Activated CD8-positive, alpha-beta T cell treated with anti-CD3 and anti-CD28 coated beads, Interleukin-2, amount 10 ng/mL, durations not matched to agents 7 days and 5 days (primary cell): ENCODE measurements at places on chromosomes 7 and 10. TPM values are rescaled to one million over a fixed set of nuclear protein-coding genes. Genes with fewer than 3 reads are reported as not detected.
A peak's percentile ranks its signal among the peaks of the same experiment; 100 is the strongest.

MAT1A gene
- not detected for total RNA-seq

EPC1 gene
- 43.5 TPM for total RNA-seq

NME8 gene
- not detected for total RNA-seq

LRGUK gene
- total RNA-seq: 0.18 TPM

ARMH3 gene
- 26.3 TPM for total RNA-seq

SFTPA1 gene
- not detected for total RNA-seq

ANKRD22 gene
- total RNA-seq: not detected

LRRC18 gene
- not detected for total RNA-seq

SUN3 gene
- total RNA-seq: 0.97 TPM

ZNF735 gene
- not detected for total RNA-seq

PLXDC2 gene
- total RNA-seq: not detected

GRCh38 chr10:83167081-83167480, 972.2 kb upstream of the GHITM start:
- no peaks in the 10 kb centered on the region for H3K4me1 ChIP-seq
- no peak for DNase-seq
- no peaks in the 10 kb centered on the region for H3K27me3 ChIP-seq
- H3K36me3 ChIP-seq: no peaks in the 10 kb centered on the region
- H3K27ac ChIP-seq: no peak overlapping the region

DNA sequence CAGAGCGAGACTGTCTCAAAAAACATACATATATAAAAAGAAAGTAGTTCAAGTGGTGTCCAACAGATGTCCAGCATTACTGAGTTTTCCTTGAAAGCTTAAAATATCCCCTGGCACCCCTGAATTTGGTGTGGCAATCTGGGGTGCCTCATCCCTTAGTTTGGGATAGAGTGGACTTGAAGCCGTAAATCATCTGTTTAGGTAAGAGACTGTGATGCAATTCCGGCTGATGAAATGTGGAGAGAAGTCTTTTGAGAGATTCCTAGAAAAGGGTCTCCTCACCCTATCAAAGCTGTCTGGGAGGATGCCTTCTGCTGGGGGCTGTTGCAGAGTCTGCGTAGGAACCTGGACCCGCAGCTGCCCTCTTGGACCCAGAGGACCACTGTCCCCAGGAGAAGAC, 408.0 kb downstream of the RPS24 start:
- H3K36me3 ChIP-seq: no peaks in the 10 kb centered on the region
- no peaks in the 10 kb centered on the region for H3K27me3 ChIP-seq
- H3K27ac ChIP-seq: no peak overlapping the region
- peaks cover 2% of the 10 kb centered on the region for H3K4me1 ChIP-seq
- DNase-seq: no peak

GRCh38 chr7:150401424-150401790, 22.3 kb downstream of the ZNF775 start:
- peaks cover 35% of the 10 kb centered on the region for H3K4me1 ChIP-seq
- no peak overlapping the region for H3K27ac ChIP-seq
- H3K36me3 ChIP-seq: peaks cover 3% of the 10 kb centered on the region
- no peak overlapping the region for H3K4me3 ChIP-seq
- DNase-seq: no peak

- peak overlapping the region; percentile 65 for H3K4me3 ChIP-seq
- H3K4me1 ChIP-seq: peaks cover 25% of the 10 kb centered on the region
- peaks cover 40% of the 10 kb centered on the region for H3K27me3 ChIP-seq
- peak; percentile 41 for DNase-seq
- H3K27ac ChIP-seq: no peak overlapping the region
- no peaks in the 10 kb centered on the region for H3K36me3 ChIP-seq
These were observed 859 bp upstream of the CH25H start for GRCh38 chr10:89207801-89208551.

DNA sequence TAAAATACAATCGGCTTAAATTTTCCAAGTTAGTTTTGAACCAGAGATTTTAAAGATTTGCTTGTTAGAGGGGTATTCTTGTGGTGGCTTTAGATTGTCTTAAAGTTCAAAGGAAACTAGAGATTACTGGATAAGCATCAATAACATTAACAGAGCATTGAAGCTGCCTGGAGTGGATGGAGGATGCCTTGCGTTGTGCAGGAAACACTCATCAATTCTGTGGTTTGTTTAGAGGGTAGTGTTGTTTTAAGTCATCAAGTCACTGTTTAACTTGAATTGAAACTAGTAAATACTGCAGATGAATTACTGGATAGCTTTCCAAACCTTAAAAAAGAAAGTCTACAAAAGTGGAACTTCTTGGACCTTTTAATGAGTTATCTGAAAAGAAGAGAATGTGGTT, 218.6 kb downstream of the CELF2 start:
- peaks cover 77% of the 10 kb centered on the region for H3K36me3 ChIP-seq
- H3K4me1 ChIP-seq: peaks cover 87% of the 10 kb centered on the region
- H3K27me3 ChIP-seq: no peaks in the 10 kb centered on the region
- peak overlapping the region; percentile 43 for H3K27ac ChIP-seq
- DNase-seq: peak; percentile 58
- H3K4me3 ChIP-seq: peak overlapping the region; percentile 26

DNA sequence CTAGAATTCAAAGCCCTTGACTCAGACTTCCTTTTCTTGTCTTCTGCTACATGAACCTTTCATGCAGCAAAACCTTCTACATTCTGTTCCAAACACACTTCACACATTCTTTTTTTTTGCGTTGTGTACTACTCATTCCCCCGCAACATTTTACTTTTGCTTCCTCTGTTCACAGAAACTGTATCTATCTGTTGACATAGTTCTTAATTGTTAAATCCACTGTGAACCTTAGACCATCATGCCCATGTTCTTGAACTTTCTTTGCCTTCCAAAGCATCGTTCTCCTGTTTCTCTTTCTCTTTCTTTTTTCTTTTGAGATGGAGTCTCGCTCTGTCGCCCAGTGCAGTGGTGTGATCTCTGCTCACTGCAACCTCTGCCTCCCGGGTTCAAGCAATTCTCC, 14.2 kb downstream of the CCSER2 start:
- H3K27me3 ChIP-seq: no peaks in the 10 kb centered on the region
- peak overlapping the region; percentile 60 for H3K27ac ChIP-seq
- H3K36me3 ChIP-seq: peaks cover 29% of the 10 kb centered on the region
- DNase-seq: no peak
- peak overlapping the region; percentile 49 for H3K4me3 ChIP-seq

GRCh38 chr7:128167042-128167701, 73.9 kb upstream of the LEP start:
- H3K27me3 ChIP-seq: peaks cover 65% of the 10 kb centered on the region

DNA sequence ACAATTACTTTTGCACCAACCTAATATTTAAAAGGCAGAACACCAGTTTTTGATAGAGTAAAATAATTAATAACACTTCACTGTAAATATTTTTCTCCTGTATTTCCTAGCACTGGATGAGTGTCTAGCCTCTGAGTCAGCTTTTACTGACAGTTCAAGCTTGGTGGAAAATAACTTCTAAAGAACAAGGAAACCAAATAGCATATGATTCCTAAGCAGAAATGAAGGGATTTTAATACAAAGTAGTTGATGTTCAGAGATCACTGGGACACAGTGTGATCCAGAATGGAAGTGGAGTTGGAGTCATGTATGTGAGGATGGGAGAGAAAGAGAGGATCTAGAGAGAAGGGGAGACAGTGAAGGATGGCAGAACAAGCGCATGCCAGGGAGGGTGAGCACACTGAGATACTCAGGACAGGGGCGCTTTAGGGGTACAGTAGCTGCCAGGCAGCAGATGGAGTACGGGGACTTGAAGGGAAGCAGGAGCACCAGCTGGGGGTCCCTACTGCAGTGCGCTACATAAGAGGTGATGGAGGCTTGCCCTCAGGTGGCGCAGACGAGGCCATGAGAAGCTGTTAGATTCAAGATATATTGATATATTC, 117.9 kb upstream of the KLF6 start:
- DNase-seq: no peak
- H3K36me3 ChIP-seq: no peaks in the 10 kb centered on the region
- H3K27me3 ChIP-seq: no peaks in the 10 kb centered on the region
- H3K4me1 ChIP-seq: peaks cover 22% of the 10 kb centered on the region
- H3K4me3 ChIP-seq: no peak overlapping the region
- H3K27ac ChIP-seq: no peak overlapping the region

DNA sequence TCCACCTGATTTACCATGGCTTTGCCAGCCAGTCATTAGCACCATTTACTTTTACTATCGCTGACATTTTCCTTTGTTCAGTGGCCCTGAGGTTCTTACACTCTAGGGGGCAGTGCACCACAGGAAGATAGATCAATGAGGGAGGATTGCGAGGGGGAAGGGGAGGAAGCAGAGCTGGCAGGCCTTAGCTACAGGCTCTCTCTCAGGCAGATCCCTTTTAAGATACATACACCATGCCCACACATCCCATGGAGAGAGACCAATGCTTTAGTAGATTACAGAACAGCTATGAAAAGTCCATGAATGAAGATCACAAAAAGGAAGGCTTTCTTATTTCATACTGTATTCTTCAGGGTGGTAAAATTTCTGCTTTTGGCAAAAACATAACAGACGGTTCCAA, 47.4 kb downstream of the DENND11 start:
- H3K4me1 ChIP-seq: peaks cover 6% of the 10 kb centered on the region
- H3K27ac ChIP-seq: peak overlapping the region; percentile 17
- H3K27me3 ChIP-seq: no peaks in the 10 kb centered on the region
- DNase-seq: peak; percentile 78

- no peak overlapping the region for H3K27ac ChIP-seq
- DNase-seq: no peak
- H3K4me3 ChIP-seq: no peak overlapping the region
- H3K27me3 ChIP-seq: no peaks in the 10 kb centered on the region
These were observed 297.8 kb downstream of the AUTS2 start for GRCh38 chr7:69896121-69896520.

- H3K36me3 ChIP-seq: no peaks in the 10 kb centered on the region
- peaks cover 35% of the 10 kb centered on the region for H3K27me3 ChIP-seq
- H3K4me3 ChIP-seq: no peak overlapping the region
- peaks cover 10% of the 10 kb centered on the region for H3K4me1 ChIP-seq
- no peak overlapping the region for H3K27ac ChIP-seq
- no peak for DNase-seq
These were observed 2.1 kb downstream of the MTURN start for GRCh38 chr7:30136743-30137485.

DNA sequence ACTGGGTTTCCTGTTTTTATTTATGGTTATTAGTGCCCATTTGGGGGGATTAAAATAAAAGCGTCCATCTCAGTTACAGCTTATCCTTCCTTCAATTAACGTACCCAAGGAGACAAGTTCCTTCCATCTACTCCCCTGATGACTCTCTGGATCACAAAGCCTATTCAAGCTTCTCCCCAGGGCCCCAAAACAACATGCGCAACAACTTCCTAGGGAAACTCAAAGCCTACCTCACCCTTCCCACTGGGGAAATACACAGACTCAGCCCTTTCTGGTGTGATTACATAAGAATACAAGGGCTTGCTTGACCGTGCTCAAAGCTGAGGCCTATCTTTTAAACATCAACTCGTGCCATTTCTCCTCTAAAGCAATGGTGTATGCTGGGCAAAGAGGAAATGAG, 112.4 kb downstream of the CDK6 start:
- H3K4me1 ChIP-seq: peaks cover 34% of the 10 kb centered on the region
- peaks cover 64% of the 10 kb centered on the region for H3K36me3 ChIP-seq
- H3K27me3 ChIP-seq: no peaks in the 10 kb centered on the region
- no peak for DNase-seq
- H3K27ac ChIP-seq: no peak overlapping the region

GRCh38 chr7:139230023-139230422, 1.0 kb upstream of the UBN2 start:
- peaks cover 14% of the 10 kb centered on the region for H3K27me3 ChIP-seq
- peak overlapping the region; percentile 88 for H3K4me3 ChIP-seq
- no peak overlapping the region for H3K27ac ChIP-seq

DNA sequence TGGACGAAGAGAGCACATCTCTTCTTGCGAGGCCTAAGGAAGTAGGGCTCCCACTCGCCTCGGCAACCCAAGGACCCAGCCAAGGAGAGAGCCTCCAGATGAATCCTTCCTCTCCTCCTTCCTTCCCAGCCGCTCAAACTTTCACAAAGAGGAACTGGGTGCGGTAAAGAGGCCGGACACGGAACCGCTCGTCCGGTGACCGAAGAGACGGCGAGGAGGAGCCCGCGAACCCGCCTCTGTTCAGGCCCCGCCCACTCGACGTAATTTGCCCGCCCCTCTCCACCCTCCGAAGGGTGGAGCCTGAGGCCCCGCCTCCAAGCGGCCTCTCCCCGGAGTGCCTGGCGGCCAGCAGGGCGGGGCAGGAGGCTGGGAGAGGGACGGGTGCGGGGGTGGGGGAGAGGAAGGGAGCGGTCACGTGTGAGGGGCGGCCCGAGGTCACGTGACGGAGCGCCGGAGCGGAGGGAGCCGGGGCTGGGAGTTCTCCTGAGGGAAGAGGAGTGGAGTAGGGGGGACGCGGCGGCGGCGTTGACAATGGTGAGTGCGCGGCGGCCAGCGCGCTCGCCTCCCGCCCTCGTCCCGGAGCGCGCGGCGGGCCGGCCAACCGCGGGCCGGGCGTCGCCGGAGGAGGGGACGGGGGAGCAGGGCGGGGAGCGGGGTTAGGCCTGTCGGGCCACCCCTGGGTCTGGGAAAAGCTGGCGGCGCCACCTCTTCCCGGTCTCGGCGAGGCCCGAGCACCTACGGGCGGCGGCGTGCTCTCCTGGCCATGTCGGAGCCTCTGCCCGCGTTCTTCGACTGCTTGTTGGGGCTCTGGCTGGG, at the start of gene VPS26A:
Gene VPS26A, plus strand, starts transcription at position 432 of the 816 bp plus-strand sequence. Its CDS starts 100 bp downstream, at position 532.
- peaks cover 10% of the 10 kb centered on the region for H3K36me3 ChIP-seq
- peak; percentile 99 for DNase-seq
- H3K4me1 ChIP-seq: peaks cover 29% of the 10 kb centered on the region

GRCh38 chr7:92754919-92755581, 81.3 kb downstream of the CDK6 start:
- H3K27me3 ChIP-seq: no peaks in the 10 kb centered on the region
- H3K4me1 ChIP-seq: peaks cover 33% of the 10 kb centered on the region
- H3K36me3 ChIP-seq: peaks cover 79% of the 10 kb centered on the region
- no peak for DNase-seq

DNA sequence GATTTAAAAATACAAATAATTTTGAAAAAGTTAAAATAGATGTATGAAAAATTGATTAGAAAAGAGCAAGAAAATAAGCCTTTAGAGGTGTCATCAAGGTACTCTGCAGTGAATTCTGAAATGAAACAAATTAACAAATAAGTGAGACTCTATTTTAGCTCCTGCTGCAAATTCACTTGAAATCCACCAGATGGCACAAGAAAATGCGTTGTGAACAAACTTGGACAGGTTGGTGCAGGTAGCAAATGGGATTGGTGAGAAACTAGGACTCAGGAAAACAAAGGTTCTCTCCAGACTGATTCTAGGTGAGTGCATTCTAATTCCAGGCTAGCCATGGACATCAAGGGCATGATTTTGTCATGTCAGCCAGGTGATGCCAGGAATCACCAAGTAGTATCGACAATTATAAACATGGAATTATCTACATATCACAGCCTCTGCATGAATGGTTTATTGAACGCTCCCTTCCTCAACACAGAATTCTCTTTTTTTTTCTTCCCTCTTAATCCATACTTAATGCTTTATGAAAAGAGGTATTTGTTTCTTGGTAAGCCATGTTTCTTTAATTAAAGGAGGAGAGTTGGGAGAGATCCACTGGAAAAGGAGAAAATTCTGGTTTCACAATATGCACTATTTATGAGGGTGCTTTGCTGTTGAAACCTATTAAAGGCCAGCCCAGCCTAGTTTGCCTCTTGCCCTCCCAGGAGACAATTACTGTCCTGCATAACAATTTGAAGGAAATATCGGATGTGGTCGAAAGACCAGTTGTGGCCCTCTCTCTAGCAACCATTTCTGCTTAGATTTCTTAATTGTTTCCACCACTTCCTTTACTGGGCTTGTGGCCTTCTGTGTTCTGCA, 118.1 kb downstream of the ZNF365 start:
- no peak overlapping the region for H3K4me3 ChIP-seq
- no peaks in the 10 kb centered on the region for H3K36me3 ChIP-seq
- no peaks in the 10 kb centered on the region for H3K4me1 ChIP-seq
- DNase-seq: no peak
- H3K27ac ChIP-seq: no peak overlapping the region

GRCh38 chr10:71731791-71732190, 12.2 kb upstream of the C10orf105 start:
- peaks cover 99% of the 10 kb centered on the region for H3K4me1 ChIP-seq
- H3K27me3 ChIP-seq: no peaks in the 10 kb centered on the region
- H3K36me3 ChIP-seq: peaks cover 5% of the 10 kb centered on the region
- DNase-seq: peak; percentile 65
